ENCODE measurements at places on chromosomes 16 and 17. TPM values are rescaled to one million over a fixed set of nuclear protein-coding genes. Genes with fewer than 3 reads are reported as not detected.

CIBAR2 gene
- not detected for total RNA-seq

ATP2C2 gene
- not detected for total RNA-seq

TMC5 gene
- not detected for total RNA-seq

KRTAP1-1 gene
- 1.1 TPM for total RNA-seq

WWOX gene
- total RNA-seq, result 1.7 TPM

CD19 gene
- total RNA-seq, result not detected

CHST5 gene
- total RNA-seq, result not detected

TPSG1 gene
- total RNA-seq, result not detected

NLRC3 gene
- total RNA-seq, result not detected

HOXB9 gene
- total RNA-seq, result not detected

SLC39A11 gene
- 29.7 TPM for total RNA-seq

GRCh38 chr17:45388604-45389325 is 43.9 kb downstream of the ARHGAP27 start:
- H3K4me1 ChIP-seq, result peaks cover 29% of the 10 kb centered on the region
- H3K4me3 ChIP-seq, result 0 out of 2 replicates have a peak overlapping the region, but pooled peaks have one; percentile 25
- H3K27me3 ChIP-seq, result peaks cover 13% of the 10 kb centered on the region
- no peak overlapping the region for H3K27ac ChIP-seq

GRCh38 chr16:52451971-52452421 is 94.9 kb downstream of the TOX3 start:
- H3K27me3 ChIP-seq, result no peaks in the 10 kb centered on the region
- H3K4me1 ChIP-seq, result no peaks in the 10 kb centered on the region
- no peak overlapping the region for H3K27ac ChIP-seq
- no peaks in the 10 kb centered on the region for H3K36me3 ChIP-seq

GRCh38 chr17:18182110-18182977 is 1.3 kb upstream of the ALKBH5 start:
- peak overlapping the region; percentile 92 for H3K4me3 ChIP-seq
- DNase-seq, result no peak
- H3K27me3 ChIP-seq, result no peaks in the 10 kb centered on the region
- H3K27ac ChIP-seq, result peak overlapping the region; percentile 98
- peaks cover 18% of the 10 kb centered on the region for H3K36me3 ChIP-seq

DNA sequence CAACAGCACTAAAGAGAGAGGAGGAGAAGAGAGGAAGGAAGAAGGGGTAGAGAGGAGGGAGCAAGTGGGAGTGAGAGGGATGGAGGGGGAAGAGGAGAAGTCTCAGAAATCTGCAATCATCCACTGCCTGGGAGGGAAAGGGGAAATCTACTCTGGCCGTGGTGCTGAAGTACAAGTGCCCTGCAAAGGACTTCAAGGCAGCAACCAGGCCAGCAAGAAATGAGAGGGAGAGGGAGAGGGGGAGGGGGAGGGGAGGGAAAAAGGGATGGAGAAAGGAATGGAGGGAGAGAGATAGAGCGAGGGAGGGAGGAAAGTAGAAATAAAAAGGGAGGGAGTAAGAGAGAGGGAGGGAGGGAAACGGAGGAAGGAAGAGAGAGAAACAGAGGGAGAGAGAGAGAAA is 130.8 kb upstream of the EEF2KMT start:
- H3K36me3 ChIP-seq, result no peaks in the 10 kb centered on the region
- no peak for DNase-seq
- no peak overlapping the region for H3K27ac ChIP-seq
- no peak overlapping the region for H3K4me3 ChIP-seq
- H3K27me3 ChIP-seq, result peaks cover 4% of the 10 kb centered on the region

DNA sequence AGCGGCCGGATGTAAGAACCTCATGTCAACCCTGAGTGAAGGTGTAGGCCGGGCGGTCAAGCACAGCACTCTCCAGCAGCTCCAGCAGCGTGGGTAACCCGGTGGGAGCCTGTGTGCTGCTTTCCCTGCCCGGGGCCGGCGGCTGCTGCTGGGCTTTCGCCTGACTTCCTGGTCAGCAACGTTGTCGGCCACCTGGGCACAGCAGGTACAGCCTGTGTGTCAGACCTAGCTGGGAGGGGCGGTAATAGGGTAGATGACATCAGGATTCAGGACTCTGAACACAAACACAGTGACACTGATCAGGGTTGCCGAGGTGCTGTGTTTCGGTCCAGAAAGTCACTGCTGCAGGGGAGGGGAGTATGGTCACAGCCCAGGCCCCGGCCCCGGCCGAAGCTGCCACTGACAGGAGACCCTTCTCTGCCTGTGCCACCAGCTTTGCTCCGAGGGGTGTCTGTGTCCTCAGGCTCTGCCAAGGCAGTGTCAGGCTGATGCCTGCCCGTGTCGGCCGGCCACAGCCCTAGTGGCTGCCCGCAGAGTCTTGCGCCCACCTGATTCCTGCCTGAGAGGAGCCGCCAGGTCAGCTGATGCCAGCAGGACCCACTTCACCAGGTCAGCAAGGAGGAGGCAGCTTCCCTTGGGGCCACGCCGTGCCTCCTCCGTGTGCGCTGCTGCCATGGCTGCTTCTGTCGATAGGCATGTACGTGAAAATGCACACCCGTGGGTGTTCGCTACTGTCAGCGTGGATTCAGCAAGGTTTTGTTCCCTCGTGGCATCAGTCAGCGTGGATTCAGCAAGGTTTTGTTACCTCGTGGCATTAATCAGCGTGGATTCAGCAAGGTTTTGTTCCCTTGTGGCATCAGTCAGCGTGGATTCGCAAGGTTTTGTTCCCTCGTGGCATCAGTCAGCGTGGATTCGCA is 9.2 kb downstream of the RAB40C start:
- DNase-seq, result no peak
- no peaks in the 10 kb centered on the region for H3K27me3 ChIP-seq
- H3K4me1 ChIP-seq, result no peaks in the 10 kb centered on the region

DNA sequence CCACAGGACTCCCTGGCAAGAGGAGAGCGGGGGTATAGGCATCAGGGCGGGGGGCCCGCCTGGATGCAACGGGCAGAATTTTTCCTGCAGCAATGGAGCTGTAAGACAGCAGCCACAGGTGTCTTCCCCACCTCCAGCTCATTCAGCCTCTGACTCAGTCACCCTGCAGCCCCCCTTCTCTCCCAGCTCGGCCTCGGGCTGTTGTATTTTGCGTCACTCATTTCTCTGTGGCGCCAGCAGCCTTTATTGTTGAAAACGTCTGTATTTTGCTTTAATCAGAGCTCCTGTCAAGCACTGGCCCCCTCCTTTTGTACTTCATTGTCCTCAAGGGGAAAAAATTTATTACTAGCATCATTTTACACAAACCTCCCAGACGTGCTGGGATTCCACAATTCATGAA is 117.7 kb downstream of the WSCD1 start:
- peaks cover 20% of the 10 kb centered on the region for H3K27me3 ChIP-seq
- H3K4me3 ChIP-seq, result no peak overlapping the region
- no peaks in the 10 kb centered on the region for H3K4me1 ChIP-seq
- DNase-seq, result no peak
- H3K36me3 ChIP-seq, result no peaks in the 10 kb centered on the region

GRCh38 chr17:40763752-40764151 is 8.2 kb downstream of the KRT26 start:
- H3K27ac ChIP-seq, result no peak overlapping the region
- no peak overlapping the region for H3K4me3 ChIP-seq
- no peak for DNase-seq
- peaks cover 13% of the 10 kb centered on the region for H3K27me3 ChIP-seq

GRCh38 chr17:76528156-76528527 is 9.4 kb downstream of the CYGB start:
- no peaks in the 10 kb centered on the region for H3K36me3 ChIP-seq
- H3K27ac ChIP-seq, result no peak overlapping the region
- H3K4me1 ChIP-seq, result peaks cover 52% of the 10 kb centered on the region

GRCh38 chr16:11309895-11310633 is 28.9 kb upstream of the PRM1 start:
- H3K27me3 ChIP-seq, result no peaks in the 10 kb centered on the region
- H3K4me1 ChIP-seq, result peaks cover 27% of the 10 kb centered on the region
- no peaks in the 10 kb centered on the region for H3K36me3 ChIP-seq

DNA sequence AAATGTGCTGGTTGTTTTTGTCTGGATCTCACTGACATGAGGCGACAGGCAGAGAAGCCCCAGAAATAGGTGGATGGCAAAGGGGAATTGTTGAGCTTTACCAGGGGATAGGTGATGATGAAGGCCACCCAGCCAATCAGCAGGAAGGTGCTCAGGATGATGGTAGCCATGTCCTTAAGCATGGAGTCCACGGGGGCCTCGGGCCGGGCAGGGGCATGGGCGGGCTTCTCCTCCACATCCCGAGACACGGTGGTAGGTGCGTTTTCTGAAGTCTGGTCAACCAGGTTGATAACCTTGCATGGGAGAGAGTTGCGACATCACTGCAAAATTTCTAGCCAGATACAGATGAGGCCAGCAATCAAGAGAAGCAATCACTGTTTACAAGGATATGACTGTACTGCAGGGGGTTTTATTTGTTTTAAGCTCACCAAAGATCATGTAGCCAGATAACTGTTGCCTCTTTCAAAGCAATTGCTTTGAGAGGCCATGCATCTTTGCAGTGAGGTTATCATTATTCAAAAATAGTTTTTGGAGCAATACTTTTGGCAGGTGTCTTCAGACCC is 37.3 kb upstream of the ICAM2 start:
- DNase-seq, result peak; percentile 5
- H3K36me3 ChIP-seq, result peaks cover 26% of the 10 kb centered on the region
- no peak overlapping the region for H3K4me3 ChIP-seq
- H3K27ac ChIP-seq, result no peak overlapping the region

DNA sequence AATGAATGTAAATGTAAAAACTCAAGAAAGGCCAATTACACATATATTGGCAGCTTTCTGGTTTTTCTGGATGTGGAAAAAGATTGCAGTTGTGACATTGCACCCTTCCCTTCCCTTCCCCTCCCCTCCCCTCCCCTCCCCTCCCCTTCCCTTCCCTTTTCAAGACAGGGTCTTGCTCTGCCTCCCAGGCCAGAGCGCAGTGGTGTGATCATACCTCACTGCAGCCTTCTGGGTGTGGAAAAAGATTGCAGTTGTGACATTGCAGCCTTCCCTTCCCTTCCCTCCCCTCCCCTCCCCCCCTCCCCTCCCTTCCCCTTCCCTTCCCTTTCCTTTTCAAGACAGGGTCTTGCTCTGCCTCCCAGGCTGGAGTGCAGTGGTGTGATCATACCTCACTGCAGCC is 41.7 kb downstream of the PIK3R5 start:
- no peak overlapping the region for H3K4me3 ChIP-seq
- no peak overlapping the region for H3K27ac ChIP-seq
- no peaks in the 10 kb centered on the region for H3K4me1 ChIP-seq
- no peaks in the 10 kb centered on the region for H3K27me3 ChIP-seq

- no peak overlapping the region for H3K27ac ChIP-seq
- no peak for DNase-seq
- H3K36me3 ChIP-seq, result peaks cover 10% of the 10 kb centered on the region
- H3K4me1 ChIP-seq, result no peaks in the 10 kb centered on the region
- no peak overlapping the region for H3K4me3 ChIP-seq
- H3K27me3 ChIP-seq, result peaks cover 38% of the 10 kb centered on the region
Measured at GRCh38 chr17:77033892-77034404, 106.8 kb upstream of the SEC14L1 start.

DNA sequence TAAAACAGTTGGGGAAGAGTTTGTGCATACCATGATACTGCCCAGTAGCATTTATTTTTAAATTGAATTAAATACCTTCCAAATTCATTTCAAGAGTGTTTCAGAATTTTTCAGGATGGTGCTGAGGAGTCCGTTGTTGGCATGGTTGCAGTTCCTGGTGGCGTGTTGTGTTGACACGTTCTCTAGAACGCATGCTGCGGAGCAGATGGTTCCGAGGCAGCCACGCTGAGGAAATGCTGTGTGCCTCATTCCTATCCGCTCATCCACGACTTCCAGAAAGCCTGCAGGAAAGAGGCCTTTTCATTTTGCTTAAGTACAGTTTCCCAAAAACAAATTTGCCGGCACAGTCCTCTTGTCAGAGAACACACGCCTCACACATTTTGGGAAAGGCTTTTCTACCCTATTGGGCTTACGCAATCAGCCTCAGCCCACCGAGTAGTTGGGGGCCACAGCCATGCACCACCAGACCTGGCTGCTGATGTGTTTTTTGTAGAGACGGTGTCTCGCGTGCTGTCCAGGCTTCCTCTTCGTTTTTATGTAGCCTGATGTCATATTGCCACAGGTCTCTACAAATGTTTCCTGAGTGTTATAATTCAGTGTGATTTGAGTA is 32.1 kb upstream of the IL17C start:
- H3K36me3 ChIP-seq, result peaks cover 35% of the 10 kb centered on the region
- no peak for DNase-seq
- H3K27me3 ChIP-seq, result peaks cover 1% of the 10 kb centered on the region
- H3K27ac ChIP-seq, result no peak overlapping the region
- H3K4me3 ChIP-seq, result no peak overlapping the region

- H3K36me3 ChIP-seq, result peaks cover 11% of the 10 kb centered on the region
- DNase-seq, result no peak
- peak overlapping the region; percentile 99 for H3K4me3 ChIP-seq
Measured at GRCh38 chr16:29791845-29792807, 1.6 kb downstream of the KIF22 start.

GRCh38 chr17:11996722-11997146 is 541 bp downstream of the ZNF18 start:
- peaks cover 1% of the 10 kb centered on the region for H3K27me3 ChIP-seq
- H3K4me3 ChIP-seq, result peak overlapping the region; percentile 96
- DNase-seq, result peak; percentile 48
- H3K4me1 ChIP-seq, result peaks cover 6% of the 10 kb centered on the region

GRCh38 chr16:75952124-75952523 is 225.8 kb upstream of the CPHXL start:
- DNase-seq, result no peak
- no peaks in the 10 kb centered on the region for H3K36me3 ChIP-seq
- no peaks in the 10 kb centered on the region for H3K27me3 ChIP-seq

DNA sequence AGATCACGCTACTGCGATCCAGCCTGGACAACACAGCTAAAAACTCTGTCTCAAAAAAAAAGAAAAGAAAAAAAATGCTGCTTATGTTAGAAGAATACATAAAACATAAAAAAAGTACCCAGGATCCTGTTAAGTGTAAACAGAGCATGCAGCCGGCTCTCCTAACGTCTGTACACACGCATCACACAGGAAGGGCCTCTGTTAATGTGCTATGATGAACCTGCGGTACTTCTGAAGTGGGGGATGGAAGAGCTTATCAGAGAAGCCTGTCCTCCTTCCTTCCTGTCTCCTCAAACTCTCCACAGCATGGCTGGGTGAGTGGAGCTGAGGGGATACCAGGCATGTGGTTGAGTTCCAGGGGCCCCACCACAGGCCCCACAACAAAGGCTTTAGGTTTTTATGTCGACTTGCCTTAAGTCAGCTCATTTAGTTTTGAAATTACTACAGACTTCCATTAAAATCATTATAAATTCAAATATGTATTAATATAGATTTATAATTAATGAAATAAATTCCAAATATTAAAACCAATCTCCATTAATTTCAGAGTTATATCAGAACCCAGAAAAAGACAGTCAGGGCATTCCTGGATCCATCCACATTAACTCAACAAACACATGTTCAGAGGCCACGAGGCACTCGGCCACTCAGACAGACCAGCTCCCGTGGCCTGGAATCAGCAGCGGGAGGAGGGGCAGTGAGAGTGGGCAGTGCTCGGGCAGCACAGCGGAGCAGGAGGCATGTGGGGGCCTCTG is 11.7 kb downstream of the CCDC57 start:
- peaks cover 18% of the 10 kb centered on the region for H3K4me1 ChIP-seq
- no peaks in the 10 kb centered on the region for H3K27me3 ChIP-seq
- DNase-seq, result no peak
- no peak overlapping the region for H3K27ac ChIP-seq

Measured in HFFc6 (cell line).